Right lobe of liver (tissue), 6 donors: ENCODE measurements at places on chromosomes 16 and 17. TPM values are rescaled to one million over a fixed set of nuclear protein-coding genes. Genes with fewer than 3 reads are reported as not detected.

- no peak for DNase-seq
Measured at GRCh38 chr17:14321476-14321949, 20.6 kb downstream of the HS3ST3B1 start.

DNA sequence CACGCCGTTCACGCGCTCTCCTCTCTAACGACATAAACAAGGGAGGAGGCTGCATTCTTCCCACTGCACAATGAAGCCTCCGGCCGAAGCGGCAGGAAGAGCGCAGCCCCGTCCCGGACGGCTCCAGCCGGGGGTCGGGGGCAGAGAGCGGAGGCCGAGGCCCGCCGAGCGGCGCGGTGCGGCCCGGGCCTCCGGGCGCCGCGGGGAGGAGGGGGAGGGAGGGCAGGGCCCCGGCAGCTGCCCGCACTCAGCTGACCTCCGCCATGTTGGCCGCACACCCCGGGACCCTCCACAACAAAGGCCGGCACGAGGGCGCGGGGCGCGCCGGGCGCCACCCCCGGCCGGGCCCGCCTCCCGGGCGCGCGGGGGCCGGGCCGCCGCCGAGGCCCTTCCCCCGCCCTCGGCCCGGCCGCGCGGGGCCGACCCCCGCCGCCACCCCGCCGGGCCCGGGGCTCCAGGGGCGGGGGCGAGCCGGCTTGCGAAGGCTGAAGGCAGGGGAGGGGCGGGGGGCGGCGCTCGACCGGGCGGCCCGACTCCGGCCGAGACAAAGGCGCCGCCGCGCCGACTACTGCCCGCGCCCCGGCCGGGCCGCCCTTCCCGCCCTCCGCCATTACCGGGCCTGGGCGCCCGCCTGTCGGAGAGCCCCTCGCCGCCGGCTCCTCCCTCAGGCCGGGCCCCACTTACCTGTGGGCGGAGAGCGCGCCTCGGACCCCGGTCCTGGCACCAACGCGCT, 527 bp downstream of the SIAH1 start:
- DNase-seq: peak; percentile 79

DNA sequence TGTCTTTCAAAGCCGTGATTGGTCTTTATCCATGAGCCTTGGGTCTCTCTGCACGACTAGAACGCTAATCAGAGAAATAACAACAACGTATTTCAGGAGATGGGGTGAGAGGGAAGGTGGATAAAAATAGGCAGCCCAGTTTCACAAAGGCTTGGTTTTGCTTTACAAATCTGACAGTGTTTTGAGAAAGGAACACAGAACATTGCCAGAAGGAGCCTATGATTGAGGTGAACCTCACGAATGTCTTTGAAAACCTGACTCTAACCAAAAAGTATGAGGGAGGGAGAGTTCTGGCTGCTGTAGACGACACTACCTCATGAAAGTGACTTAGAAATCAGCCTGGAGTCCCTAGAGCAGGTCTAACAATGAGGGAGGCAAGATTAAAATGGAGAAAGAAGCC, 38.0 kb upstream of the NOL11 start:
- DNase-seq: no peak

- DNase-seq: no peak
Measured at GRCh38 chr16:11806721-11807120, 9.7 kb upstream of the ZC3H7A start.

- DNase-seq: peak; percentile 72
Measured at GRCh38 chr16:21708533-21709115, 44.9 kb downstream of the OTOA start.

DNA sequence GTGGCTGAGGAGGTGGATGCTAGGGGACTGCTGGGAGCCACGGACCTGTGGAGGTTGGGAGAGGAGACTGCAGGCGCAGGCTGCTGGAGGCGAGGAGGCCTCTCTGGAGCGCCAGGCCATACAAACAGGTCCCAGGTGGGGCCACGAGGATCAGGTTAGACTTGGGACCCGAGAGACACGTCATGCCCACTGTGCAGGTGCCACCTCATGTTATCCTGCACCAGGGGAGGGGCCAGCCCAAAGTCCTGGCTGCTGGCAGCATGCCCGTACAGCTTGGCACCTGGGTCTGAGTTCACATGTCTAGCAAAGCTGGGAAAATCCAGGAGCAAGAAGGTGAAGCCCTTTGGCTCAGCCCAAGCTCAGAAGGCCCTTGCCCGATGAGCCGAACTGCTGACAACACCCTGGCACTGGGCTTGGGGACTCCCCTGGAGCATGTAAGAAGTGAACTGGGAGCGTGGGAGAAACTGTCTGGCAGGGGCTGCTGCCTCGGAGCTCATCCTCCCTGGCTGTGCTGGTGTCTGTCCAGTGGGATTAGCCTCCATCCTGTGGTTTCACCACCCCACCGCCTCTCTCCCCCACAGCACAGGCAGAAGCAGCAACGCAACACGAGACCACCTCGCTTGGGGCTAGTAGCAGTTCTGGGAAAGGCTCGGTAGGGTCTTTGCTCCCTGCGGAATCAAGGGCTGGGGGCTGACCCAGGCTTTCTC, 5.3 kb downstream of the ARHGDIA start:
- peak; percentile 98 for DNase-seq

DNA sequence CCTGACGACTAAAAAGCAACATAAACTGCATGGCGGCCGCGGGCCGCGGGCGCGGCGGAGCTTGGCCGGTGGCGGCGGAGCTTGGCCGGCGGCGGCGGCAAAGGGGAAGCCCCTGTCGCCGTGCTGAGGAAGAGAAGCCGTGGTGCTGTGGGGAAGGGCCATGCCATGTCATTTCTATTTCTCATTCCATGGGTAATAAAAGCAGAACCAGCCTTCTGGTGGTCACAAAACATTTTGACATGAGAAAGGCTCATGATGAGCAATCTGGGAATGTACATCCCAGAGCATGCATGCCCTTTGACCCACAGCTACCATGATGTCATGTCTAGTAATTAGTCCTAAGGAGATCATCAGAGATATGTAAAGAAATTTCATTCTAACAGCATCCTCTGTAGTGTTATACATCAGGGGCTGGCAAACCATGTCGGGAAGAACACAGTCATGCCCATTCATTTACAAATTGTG, 23.9 kb upstream of the HEATR6 start:
- no peak for DNase-seq

DNA sequence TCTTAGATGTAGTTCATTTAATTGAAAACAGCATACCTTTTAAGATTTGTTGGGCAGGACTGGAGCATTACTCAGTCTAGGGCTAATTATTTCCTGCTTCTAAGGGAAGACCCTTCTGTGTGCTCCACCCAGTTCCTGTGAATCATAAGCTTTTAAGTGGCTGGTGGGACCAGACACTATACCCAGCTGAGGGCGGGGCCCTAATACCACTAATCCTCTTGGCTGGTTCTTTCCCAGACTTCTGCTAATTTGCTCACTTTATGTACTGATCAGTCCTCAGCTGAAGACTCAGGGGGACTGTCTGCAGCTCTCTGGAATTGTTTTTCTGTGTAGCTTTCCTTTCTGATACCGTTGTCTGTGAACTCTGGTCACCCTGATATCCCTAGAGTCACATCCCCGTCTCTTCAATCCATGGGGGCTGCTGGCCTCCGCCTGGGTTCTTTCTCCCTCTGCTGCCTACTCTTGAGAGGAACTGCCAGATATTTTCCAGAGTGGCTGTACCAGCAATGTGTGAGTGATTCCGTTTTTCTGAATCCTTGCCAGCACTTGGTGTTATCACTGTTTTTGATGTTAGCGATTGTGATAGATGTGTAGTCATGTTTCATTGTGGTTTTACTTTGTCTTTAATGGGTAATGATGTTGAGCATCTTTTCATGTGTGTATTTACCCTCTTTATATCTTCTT, 35.1 kb downstream of the MFSD11 start:
- DNase-seq: no peak

DNA sequence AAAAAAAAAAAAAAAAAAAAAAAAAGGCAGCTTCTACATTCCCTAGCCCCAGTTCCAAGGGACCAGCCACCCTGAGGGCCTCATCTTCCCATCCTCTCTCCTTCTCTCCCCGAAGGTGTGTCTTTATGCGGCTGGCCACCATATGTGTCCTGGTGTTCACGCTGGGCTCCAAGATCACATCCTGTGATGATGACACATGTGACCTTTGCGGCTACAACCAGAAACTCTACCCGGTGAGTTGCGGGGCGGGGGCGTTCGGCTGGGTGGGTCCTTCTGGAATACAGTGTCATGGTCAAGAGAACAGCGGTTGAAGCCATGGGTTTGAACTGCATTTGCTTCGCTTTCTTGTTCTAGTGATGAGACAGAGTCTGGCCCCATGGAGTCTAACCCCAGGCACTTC, 22.6 kb upstream of the COQ7 start:
- DNase-seq: no peak

GRCh38 chr17:376936-377863, 24.6 kb upstream of the RPH3AL start:
- DNase-seq: peak; percentile 13

DNA sequence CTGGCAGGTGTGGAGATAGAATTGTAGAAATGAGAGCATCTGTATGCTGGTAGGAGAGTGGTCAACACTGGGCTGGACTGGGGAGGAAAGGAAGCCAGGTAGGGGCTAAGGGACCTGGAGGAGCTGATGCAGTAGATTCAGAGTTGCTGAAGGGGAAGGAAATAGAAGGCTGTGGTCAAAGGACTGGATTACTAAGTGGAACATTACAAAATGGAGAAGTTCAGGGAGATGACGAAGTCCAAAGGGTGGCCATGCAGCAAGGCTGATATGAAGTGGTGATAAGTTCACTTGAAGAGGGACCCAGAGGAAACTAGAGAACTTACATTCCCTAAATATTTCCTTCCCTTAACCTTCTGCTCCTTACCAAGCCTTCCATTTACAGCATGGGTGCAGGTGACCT, 8.6 kb upstream of the CCL2 start:
- DNase-seq: no peak

DNA sequence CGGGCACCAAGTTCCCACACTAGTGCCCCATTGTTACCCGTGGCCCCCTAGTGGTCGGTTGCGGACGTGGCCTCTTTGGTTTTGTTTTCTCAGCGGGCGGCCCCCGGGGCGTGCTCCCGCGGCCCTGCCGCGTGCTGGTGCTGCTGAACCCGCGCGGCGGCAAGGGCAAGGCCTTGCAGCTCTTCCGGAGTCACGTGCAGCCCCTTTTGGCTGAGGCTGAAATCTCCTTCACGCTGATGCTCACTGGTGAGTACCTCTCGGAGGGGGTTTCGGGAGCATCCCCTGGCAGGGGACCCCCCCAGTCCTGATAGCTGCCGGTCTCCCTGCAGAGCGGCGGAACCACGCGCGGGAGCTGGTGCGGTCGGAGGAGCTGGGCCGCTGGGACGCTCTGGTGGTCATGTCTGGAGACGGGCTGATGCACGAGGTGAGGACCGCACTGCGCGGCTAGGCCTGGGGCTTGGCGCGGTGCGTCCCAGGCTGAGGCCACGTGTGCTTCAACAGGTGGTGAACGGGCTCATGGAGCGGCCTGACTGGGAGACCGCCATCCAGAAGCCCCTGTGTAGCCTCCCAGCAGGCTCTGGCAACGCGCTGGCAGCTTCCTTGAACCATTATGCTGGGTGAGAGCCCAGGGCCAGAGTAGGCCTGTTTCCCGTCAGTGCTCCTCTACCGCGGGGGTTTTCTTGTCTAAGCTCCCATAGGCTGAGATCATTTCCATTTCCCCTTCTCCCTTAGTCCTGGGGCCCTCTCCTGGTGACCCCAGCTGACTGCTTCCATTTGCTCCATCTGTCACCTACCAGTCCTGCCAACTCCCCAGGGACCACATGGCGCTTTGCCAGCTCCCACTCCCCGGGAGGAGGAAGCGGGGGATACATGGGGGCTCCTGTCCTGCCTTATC, 1.7 kb downstream of the SPHK1 start:
- peak; percentile 81 for DNase-seq

DNA sequence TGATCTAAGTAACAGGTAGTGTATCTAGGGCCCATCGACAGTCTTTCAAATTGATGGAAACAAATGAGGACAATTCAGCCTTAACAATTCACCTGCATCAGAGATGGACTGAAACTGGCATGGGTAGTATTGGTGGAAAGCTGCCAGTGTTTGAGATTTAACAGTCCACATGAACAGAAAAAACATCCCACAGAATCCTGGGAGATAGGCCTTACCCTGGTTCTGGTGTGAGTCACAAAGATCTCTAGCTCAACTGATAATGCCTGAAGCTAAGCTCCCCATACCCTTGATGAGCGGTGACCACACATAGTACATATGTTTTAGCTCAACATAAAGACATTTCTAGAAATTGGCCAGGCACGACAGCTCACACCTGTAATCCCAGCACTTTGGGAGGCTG, 21.9 kb downstream of the CRK start:
- DNase-seq: no peak

DNA sequence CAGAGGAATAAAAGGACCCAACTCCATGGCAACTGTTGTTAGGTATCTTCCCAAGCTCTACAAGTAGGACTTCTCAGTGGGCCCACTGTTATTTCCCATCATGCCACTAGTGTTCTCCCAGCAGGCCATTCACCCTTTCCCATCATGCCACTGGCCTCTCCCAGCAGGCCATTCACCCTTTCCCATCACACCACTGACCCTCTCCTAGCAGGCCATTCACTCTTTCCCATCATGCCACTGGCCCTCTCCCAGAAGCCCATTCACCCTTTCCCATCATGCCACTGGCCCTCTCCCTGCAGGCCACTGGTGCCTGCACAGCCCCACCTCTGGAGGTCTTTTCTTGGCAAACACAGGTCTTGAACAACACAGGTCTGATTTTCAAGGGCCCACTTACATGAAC, 36.3 kb downstream of the IFT140 start:
- no peak for DNase-seq

- peak; percentile 55 for DNase-seq
Measured at GRCh38 chr17:40309031-40309948, at the start of gene RARA. RARA (plus strand) TSS chr17:40309180; CDS start chr17:40331219, 22,039 bp downstream.

GRCh38 chr16:31880322-31880979, 6.8 kb downstream of the ZNF267 start:
- no peak for DNase-seq

GRCh38 chr17:66437476-66438026, 135.1 kb downstream of the PRKCA start:
- no peak for DNase-seq

DNA sequence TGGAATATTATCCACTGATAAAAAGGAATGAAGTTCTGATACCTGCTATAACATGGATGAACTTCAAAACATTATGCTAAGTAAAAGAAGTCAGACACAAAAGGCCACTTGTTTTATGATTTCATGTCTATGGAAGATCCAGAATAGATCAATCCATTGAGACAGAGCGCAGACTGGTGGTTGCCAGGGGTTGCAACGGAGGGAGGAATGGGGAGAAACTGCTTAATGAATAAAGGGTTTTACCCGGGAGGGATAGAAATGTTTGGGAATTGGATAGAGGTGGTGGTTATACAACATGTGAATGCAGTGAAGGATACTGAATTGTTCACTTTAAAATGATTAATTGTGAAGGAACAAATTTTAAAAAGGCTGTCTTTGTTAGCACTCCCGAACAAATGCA, 30.2 kb downstream of the WDR59 start:
- DNase-seq: no peak

- DNase-seq: peak; percentile 38
Measured at GRCh38 chr16:56606071-56606475, 2.3 kb upstream of the MT2A start.

GRCh38 chr17:78357672-78358537, 2.0 kb downstream of the SOCS3 start:
- no peak for DNase-seq

- DNase-seq: no peak
Measured at GRCh38 chr17:56577843-56578204, 15.7 kb upstream of the NOG start.

- DNase-seq: no peak
Measured at GRCh38 chr16:86240716-86241363, 269.5 kb upstream of the FOXF1 start.

- DNase-seq: no peak
Measured at GRCh38 chr17:40623419-40624210, 24.0 kb downstream of the SMARCE1 start.

Gene CARD14
- total RNA-seq: 0.20 TPM

Gene PLA2G10
- total RNA-seq: not detected

Gene ORMDL3
- total RNA-seq: 174 TPM

Gene ZNF469
- 1.0 TPM for total RNA-seq
